ENCODE measurements at places on chromosomes 11 and 22.

DNA sequence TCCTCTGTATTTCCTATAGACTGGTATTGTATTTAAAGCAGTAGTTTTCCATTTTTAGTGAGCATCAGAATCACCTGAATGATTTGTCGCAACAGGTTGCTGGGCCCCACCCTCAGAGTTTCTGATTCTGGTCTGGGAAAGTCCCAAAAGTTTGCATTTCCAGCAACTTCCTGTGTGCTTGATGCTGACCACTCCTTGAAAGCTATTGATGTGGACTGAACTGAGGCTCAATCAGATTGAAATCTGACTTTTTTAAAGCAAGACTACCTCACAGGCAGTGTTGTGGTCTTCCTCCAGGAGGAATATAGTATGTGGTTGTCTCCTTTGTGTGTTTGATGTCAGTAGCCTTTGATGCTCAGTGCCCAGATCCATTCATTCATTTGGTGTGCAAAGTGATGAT is 17.2 kb upstream of the MPZL2 start:
- DNase-seq: no peak

- no peak for DNase-seq
These were observed 191.3 kb downstream of the KIF18A start for GRCh38 chr11:27916541-27917100.

DNA sequence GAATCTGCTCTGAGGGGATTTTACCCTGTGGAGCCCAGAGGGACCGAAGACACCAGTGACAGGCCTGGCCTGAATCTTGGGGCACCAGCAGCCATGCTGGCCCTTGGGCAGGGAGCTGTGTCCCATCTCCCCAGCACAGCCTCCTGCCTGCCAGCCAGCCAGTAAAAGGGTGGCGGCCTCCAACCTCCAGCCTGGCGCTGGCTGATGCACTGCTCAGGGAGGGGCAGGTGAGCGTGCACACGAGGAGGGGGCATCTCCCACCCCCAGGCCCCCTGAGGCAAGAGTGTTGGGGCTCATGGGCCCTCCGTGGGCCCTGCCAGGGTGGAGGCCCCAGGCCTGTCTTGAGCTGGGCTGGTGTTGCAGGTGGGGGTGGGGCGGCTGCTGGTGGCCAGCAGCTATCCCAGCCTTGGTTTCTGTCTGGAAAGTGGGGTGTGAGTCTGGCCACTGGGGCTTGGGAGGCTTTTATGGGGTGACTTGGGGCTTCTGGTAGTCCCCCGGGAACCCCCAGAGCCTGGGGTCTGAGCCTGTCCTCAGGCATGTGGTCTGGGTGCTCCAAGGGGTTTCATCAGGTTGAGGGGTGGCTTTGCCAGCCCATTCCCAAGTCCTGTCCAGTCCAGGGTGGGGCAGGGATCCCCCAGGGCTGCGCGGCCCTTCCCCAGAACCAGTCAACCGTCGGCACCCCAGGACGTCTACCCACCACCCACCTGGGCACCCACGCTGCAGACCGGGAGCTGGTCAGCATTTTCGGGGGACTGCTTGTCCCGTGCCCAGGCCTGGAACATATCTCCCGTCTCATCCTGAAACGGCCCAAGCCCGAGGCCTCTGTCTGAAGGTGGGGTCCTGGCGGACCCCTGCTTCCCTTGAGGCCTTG is 17.8 kb downstream of the TSPAN4 start:
- DNase-seq: no peak

GRCh38 chr11:125075242-125075625 is 12.1 kb downstream of the SLC37A2 start:
- DNase-seq: no peak

DNA sequence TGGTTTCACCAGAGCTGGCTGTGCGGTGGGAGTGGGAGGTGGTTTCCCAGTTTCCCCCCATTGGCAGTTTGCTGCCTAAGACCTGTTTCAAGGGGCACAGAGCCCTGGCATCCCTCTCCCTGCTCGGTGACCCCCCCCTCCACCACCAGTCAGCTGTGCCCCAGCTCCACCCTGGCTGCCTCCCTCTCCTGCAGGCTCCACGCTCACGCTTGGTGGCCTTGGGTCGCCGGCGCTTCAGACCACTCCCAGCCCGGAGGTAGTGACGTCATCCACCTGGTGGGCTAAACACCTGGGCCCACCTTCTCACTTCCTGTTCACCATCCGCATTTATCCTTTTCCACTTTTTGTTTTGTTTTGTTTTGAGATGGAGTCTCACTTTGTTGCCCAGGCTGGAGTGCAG is 7.8 kb downstream of the GAL start:
- DNase-seq: no peak

- DNase-seq: peak; percentile 36
These were observed 17.5 kb downstream of the ATG16L2 start for GRCh38 chr11:72831521-72832300.

- DNase-seq: no peak
These were observed 762 bp upstream of the TBC1D22A start for GRCh38 chr22:46761539-46762237.

DNA sequence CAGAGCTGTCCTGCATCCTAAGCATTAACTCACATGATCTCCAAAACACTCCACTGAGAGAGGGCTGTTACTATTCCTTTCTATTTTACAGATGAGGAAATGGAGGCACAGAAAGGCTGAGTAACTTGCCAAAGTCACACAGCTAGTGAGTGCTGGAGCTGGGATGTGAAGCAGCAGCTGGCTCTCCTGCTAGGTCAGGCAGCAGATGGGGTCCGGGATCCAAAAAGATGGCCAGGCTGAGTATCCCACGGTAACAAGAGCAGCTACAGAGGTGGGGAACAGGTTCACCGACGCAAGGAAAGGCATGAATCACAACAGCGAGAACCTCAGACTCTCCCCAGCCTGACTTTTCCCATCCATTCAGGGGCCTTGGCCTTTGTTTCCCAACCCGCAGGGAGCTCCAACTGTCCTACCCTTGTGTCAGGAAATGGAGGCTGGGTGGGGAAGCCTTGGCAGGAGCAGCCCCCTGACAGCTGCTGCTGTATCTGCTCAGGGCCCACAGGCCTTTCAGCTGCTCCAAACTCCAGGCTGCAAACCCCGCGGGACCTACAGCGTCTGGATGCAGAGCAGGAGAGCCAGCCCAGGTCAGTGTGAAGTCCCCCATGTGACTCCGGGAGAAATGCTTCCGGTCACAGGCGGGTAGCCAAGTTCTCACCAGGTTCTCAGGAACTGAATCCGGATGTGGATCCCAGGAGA is 29.5 kb downstream of the DKK3 start:
- no peak for DNase-seq

- DNase-seq: no peak
These were observed 31.0 kb downstream of the PACS1 start for GRCh38 chr11:66101066-66101464.
